Activated B cell treated with CpG ODN at 0.5 μM for 24 hours (primary cell): ENCODE measurements at places on chromosomes 4 and X. TPM values are rescaled to one million over a fixed set of nuclear protein-coding genes. Genes with fewer than 3 reads are reported as not detected.

GRCh38 chr4:108887034-108887433, 124.2 kb upstream of the ETNPPL start:
- peaks cover 6% of the 10 kb centered on the region for H3K27me3 ChIP-seq
- no peak overlapping the region for H3K27ac ChIP-seq
- H3K4me3 ChIP-seq = no peak overlapping the region
- DNase-seq = no peak
- no peaks in the 10 kb centered on the region for H3K36me3 ChIP-seq

DNA sequence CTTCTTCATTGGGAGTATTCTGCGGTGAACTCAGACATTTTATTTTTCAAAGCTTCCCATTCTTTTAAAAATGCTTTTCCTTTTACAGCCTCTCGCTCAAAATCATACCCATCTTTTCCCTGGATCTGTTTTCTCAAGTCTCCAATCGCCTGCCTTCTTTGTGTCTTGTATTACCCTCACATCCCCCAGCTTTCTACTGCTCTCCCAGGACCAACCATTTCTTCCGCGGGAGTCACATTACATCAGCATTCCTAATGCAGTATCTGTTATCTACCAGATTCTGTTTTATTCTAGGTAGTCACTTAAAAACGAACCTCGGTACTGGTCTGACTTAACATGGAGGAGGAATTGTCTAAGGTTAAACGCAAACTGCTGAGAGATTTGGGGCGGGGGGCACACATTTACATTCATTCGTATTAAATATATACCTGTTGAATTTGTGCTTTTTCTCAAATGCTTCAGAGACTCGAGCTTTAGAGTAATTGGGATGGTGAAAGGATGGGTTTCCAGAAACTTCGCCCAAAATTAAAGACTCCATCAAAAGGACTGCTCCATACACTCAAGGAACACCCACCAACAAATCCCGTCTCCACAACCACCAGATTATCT, 493 bp upstream of the UCHL1 start:
- H3K36me3 ChIP-seq = no peaks in the 10 kb centered on the region
- peak overlapping the region; percentile 63 for H3K4me3 ChIP-seq
- H3K4me1 ChIP-seq = peaks cover 10% of the 10 kb centered on the region
- DNase-seq = no peak
- peaks cover 39% of the 10 kb centered on the region for H3K27me3 ChIP-seq
- no peak overlapping the region for H3K27ac ChIP-seq

DNA sequence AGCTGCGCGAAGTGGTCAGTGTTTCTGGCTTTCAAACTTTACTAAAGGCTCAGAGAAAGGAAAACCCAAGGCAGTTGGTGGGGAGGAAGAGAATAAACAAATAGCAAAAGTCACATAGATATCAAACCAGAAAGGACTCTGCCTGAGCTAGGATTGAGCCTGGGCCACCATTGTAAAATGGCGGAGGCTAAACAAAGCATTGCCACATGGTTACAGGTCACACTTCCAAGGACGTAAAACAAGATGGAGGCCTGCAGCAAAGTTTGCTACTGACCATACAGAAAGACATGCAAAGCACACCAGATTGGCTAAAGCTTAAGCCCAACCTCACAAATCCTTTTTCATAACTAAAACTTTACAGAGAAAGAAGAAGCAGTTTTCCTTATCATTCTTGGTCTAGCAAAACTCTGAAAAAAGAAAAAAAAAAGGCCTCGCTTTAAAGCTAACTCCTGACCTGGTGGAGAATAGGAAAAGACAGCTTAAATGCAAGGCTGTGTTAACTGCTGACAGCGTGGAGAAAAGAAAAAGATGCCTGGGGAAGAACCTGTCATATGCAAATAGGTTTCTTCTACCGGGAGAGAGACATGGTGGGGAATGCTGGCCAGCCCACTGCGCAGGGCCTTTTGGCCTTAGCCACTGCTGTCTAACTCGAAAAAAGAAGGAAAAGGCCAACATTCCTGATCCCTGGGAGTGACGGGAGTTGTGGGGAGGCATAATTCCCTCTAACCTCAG, 81.8 kb upstream of the SMARCA5 start:
- DNase-seq = no peak
- no peaks in the 10 kb centered on the region for H3K4me1 ChIP-seq
- no peak overlapping the region for H3K27ac ChIP-seq
- peaks cover 8% of the 10 kb centered on the region for H3K36me3 ChIP-seq

- peaks cover 4% of the 10 kb centered on the region for H3K27me3 ChIP-seq
- H3K27ac ChIP-seq = no peak overlapping the region
- DNase-seq = no peak
- no peak overlapping the region for H3K4me3 ChIP-seq
- H3K36me3 ChIP-seq = no peaks in the 10 kb centered on the region
These were observed 23.7 kb downstream of the MAOA start for GRCh38 chrX:43679778-43680177.

DNA sequence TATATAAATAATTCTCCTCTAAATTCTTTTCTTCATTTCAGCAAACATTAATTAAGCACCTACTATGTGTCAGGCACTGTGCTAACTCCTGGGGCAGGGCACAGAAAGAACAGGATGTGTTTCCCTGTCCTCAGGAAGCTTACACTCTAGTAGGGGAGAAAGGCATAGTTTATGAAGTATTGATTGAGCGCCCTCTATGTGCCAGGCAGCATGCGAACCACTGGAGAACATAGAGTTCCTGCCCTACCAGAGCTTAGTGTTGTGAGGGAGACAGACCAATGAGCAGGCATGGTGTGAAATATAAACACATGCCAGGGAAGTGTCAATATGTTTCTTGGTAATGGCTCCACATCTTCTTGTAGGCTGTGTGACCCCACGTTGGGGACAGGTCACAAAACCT, 3.7 kb downstream of the ADGRG4 start:
- no peak overlapping the region for H3K4me3 ChIP-seq
- no peak overlapping the region for H3K27ac ChIP-seq
- H3K36me3 ChIP-seq = no peaks in the 10 kb centered on the region
- H3K27me3 ChIP-seq = peaks cover 4% of the 10 kb centered on the region
- no peaks in the 10 kb centered on the region for H3K4me1 ChIP-seq

DNA sequence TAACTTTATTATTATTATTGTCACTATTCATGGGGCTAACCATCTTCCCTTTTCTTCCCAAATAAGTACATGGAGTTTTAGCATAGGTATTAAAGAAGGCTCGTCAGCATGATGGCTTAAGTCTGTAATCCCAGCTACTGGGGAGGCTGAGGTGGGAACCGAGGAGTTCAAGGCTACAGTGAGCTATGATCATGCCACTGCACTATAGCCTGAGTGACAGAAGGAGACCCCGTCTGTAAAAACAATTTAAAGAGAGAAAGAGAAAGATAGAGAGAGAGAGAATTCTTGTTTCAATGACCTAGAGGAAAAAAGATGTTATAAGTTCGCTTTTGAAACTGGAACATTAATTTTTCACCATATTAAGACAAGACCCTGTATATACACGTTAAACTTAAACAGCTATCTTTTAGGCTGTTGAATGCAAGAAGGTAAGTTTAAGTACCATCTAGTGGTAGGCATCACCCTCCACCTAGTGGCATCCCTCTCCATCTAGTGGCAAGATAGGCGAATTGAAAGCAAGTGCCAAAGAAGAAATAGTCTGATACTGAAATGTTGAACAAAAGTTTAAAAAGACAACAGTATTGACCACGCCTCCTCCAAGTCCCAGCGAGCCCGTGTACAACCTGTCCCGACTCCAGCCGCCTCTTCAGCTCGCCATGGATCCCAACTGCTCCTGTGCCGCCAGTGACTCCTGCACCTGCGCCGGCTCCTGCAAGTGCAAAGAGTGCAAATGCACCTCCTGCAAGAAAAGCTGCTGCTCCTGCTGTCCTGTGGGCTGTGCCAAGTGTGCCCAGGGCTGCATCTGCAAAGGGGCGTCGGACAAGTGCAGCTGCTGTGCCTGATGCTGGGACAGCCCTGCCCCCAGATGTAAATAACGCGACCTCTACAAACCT, 26.0 kb upstream of the YTHDC1 start:
- peak overlapping the region; percentile 53 for H3K4me3 ChIP-seq
- DNase-seq = no peak
- H3K27ac ChIP-seq = no peak overlapping the region
- no peaks in the 10 kb centered on the region for H3K36me3 ChIP-seq
- H3K4me1 ChIP-seq = peaks cover 10% of the 10 kb centered on the region
- peaks cover 13% of the 10 kb centered on the region for H3K27me3 ChIP-seq

DNA sequence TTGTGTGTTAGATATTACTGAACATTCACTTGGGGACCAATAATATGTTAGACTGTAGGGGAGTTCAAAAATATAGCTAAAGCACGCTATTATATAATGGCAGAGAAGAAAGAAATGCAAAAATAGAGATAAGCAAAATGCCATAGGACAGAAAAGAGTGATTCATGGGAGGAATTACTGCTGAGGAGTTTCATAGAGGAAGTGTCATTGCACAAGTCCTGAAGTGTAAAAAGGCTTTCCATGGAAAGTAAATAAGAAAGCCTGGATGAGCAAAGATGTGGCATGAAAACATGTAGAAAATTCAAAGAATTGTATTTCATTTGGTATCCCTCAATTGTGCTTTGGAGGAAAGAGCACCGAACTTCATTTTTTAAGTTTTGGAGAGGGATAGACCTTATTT, 14.5 kb downstream of the HMGB2 start:
- H3K27me3 ChIP-seq = no peaks in the 10 kb centered on the region
- peaks cover 30% of the 10 kb centered on the region for H3K36me3 ChIP-seq
- DNase-seq = no peak
- H3K4me3 ChIP-seq = no peak overlapping the region
- H3K27ac ChIP-seq = no peak overlapping the region
- no peaks in the 10 kb centered on the region for H3K4me1 ChIP-seq

DNA sequence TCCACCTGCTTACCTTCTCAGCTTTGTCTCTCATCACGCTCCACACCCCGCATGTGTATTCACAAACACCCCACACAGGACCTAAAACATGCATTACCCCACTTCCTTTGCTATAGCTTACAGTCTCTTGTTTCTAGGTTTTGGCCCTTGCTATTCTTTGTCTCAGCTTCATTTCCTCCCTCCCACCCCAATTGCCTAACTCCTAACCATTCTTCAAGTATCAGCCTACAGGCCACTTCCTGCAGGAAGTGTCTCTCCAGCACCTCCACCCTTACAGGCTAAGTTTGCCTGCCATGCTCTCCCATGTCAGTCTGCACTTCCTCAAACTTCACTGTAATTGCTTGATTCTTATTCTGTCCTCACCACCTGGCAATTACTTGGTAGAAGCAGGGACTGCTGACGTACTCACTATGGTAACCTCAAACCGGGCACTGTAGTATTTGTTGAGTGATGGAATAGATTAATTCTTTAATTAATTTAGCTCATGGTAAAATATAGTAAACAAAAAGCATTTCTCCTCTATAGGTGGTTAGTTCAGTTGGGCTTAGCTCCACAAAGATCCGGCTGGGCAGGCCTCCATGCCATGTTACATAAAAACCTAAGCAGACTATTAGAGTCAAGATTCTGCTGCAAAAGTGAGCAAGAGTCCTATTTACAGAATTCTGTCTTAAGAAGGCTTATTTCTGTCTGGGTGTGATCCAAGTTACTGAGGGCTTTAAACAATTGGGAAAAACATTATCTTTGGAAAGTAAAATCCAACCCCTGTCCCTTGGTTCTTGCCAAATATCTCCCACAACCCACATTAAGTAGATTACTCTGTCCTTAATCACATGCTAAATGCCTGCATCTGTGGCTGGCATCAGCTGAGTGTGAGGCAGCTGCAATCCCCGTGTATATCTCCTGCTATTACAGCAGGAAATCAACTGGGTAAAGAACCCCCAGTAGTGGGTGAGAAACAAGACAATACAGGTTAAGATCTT, 124.7 kb upstream of the CPEB2 start:
- H3K4me1 ChIP-seq = peaks cover 9% of the 10 kb centered on the region
- H3K27me3 ChIP-seq = no peaks in the 10 kb centered on the region
- H3K27ac ChIP-seq = no peak overlapping the region
- no peak overlapping the region for H3K4me3 ChIP-seq

DNA sequence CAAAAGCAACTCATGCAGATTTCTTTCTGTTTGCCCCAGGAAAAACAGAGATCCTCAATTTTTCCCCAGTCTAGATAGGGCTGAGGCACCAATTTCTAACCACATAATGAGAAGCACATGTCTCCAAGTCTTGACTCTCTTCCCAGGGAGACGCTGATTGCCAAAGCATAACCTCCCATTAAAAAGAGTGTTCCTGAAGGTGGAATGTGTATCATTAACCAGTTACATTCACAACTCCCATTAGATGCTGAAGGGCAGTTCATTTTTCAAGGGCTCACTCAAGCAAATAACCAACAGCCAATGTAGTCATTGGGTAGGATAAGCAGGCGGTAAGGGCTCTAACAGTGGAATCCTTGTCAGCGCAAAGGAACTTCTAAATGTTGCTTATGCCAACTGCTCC, 27.5 kb downstream of the TMEM47 start:
- no peaks in the 10 kb centered on the region for H3K27me3 ChIP-seq
- H3K27ac ChIP-seq = no peak overlapping the region
- no peaks in the 10 kb centered on the region for H3K4me1 ChIP-seq
- DNase-seq = no peak
- no peak overlapping the region for H3K4me3 ChIP-seq

- H3K4me3 ChIP-seq = no peak overlapping the region
- H3K27ac ChIP-seq = no peak overlapping the region
- no peaks in the 10 kb centered on the region for H3K4me1 ChIP-seq
- no peaks in the 10 kb centered on the region for H3K36me3 ChIP-seq
- DNase-seq = no peak
- H3K27me3 ChIP-seq = peaks cover 4% of the 10 kb centered on the region
These were observed 407.6 kb upstream of the BOD1L1 start for GRCh38 chr4:14035076-14035475.

DNA sequence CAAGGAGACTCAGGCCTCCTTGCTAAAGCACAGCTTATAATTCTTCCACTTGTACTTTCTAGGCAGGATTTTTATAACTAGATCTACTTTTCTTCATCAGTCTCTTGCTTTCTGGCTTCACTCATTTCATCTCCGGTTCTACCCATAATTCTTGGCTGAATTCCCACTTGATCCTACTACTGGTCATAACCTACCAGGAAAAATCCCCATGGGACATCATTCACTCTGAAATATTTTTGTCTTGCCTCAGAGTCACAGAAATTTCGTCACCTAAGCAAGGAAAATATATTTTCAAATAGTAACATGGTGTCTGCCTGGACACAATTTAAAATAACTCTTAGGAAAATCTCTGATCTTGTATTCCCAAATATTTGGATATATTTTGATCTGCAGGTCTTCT, 122.3 kb downstream of the TEX13A start:
- no peaks in the 10 kb centered on the region for H3K36me3 ChIP-seq
- no peak for DNase-seq
- no peaks in the 10 kb centered on the region for H3K27me3 ChIP-seq

Gene CT83
- total RNA-seq = not detected in 2 replicates

Gene MMRN1
- 0.05 and 0.16 TPM in 2 replicates for total RNA-seq

Gene PRR32
- not detected in 2 replicates for total RNA-seq

Gene GRIA3
- not detected in 2 replicates for total RNA-seq

Gene BEX5
- 0.61 and 1.2 TPM in 2 replicates for total RNA-seq

Gene RAB9B
- total RNA-seq = 0.39 and 0.51 TPM in 2 replicates

Gene SHROOM4
- total RNA-seq = not detected in 2 replicates

Gene SPINK2
- 1.2 TPM in 1 of 2 replicates, not detected in the other for total RNA-seq
